ENCODE measurements at places on chromosomes 13 and 19.
A peak's percentile ranks its signal among the peaks of the same experiment; 100 is the strongest.

GRCh38 chr13:36275190-36276002 lies 22.2 kb downstream of the CCDC169 start:
- peak; percentile 61 for DNase-seq

- DNase-seq = no peak
Measured at GRCh38 chr13:30697177-30697953, 38.0 kb upstream of the ALOX5AP start.

- DNase-seq = no peak
Measured at GRCh38 chr13:37059848-37060192, 332 bp upstream of the SUPT20H start.

- DNase-seq = no peak
Measured at GRCh38 chr13:54637366-54637765, 1608.8 kb downstream of the OLFM4 start.

- peak; percentile 9 for DNase-seq
Measured at GRCh38 chr19:58229255-58229639, 533 bp downstream of the ZNF544 start.

GRCh38 chr13:27797228-27797624 lies 4.9 kb downstream of the GSX1 start:
- no peak for DNase-seq
